ENCODE measurements at places on chromosomes 1 and 21.

DNA sequence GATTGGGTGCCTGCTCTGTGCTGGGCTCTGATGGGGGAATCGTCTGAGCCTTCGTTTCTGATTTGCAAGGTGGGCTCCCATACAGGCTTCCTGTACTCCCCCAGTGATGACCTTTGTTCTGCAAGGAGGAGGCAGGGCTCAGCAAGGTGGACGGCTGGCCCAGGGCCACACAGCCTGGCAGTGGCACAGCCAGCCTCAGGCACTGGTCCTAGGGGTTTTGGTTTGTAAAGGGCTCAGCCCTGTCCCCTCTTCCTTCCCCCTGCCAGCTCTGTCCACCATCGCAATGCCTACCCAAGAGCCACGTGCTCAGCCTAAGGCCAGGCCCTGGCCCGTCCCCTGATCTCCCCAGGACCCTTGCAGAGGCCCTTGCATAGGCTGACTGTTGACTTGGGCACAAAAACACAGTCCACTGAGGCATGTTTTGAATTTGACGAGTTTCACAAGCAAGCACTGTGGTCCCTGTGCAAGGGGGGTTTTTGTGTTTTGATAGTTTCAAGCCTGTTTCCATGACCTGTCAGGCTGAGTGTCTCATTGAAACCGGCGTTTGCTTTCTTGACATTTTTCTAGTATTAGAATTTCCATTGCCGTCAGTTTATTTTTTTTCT lies 39.5 kb upstream of the TNFRSF1B start:
- DNase-seq: no peak

GRCh38 chr1:36889478-36890226 lies 144.7 kb downstream of the GRIK3 start:
- DNase-seq: no peak

DNA sequence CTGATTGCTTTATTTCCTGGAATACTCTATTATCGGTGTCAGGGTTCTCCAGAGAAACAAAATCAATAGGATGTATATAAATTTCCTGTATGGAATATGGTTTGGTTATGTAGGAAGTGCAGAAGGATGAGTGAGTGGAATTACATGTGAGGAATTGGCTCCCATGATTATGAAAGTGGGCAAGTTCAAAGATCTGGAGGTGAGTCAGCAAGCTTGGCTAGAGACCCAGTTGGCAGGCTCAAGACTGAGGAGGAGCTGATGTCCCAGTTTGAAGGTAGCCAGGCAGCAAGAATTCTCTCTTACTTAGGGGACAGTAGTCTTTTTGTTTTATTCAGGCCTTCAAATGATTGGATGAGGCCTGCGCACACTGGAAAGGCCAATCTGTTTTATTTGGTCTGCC lies 57.5 kb downstream of the MAP3K7CL start:
- DNase-seq: peak; percentile 40

DNA sequence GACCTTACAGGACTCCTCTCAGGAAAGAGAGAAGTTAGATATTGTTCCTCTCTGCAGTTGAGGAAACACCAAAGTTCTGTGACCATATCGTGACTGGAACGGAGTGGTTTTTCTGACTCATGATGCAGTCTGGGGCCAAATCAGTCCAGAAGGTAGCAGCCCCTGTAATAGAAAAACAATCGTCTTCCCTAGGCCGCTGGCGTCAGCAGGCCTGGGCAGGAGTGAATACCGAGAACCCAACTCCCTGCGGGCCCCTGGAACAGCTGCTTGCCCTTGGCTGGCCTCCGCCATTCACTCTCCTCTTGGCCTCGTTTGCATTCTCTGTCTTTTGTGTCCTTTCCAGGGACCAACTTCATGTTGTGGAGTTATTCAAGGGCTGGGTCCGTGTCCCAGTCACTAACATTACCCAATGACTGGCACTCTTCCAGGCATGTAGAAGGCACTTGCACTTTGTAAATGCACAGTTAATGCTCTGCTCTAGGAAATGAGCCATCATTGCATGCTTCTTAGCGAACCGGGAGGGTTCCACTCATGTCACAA lies 10.9 kb upstream of the CD101 start:
- DNase-seq: no peak

- DNase-seq: no peak
These were observed 35.1 kb downstream of the GPA33 start for GRCh38 chr1:167054946-167055630.

DNA sequence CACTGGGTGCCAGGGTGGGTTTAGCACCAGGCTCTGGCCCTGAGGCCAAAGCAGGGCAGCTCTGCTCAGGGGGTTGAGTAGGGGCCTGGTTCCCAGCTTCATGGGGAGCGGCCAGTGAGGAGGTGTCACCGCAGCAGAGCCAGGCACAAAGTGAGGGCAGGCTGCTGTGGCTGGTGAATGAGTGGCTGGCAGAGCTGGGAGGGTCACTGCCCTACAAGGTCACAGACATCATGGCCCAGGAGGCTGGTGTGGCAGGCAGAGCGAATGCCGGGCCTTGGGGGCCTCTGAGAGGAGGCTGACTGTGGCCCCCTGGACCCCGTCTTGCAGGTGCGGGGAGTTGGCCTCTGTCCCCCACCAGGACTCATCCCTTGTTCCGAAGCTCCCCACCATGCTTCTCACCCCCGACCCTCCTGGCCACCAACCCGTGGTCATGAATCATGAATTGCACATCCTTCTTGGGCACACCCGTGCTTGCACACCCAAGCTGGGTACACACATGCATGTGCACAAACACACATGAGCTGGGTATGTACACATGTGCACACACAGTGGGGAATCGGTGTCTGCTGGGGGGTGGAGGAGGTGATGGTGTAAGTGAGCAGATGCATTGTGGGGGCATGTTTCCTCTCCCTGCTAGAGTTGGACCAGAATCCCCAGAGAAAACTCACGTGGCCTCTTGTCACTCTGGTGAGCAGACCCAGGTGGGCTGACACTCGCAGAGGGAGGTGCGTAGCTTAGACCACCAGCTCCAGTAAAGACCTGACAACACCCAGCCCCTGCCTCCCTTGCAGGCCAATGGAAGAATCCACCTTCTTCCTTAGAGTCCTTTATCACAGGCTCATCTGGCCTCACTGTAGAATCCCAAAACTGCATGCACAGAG lies 4.8 kb upstream of the GNB1 start:
- no peak for DNase-seq

DNA sequence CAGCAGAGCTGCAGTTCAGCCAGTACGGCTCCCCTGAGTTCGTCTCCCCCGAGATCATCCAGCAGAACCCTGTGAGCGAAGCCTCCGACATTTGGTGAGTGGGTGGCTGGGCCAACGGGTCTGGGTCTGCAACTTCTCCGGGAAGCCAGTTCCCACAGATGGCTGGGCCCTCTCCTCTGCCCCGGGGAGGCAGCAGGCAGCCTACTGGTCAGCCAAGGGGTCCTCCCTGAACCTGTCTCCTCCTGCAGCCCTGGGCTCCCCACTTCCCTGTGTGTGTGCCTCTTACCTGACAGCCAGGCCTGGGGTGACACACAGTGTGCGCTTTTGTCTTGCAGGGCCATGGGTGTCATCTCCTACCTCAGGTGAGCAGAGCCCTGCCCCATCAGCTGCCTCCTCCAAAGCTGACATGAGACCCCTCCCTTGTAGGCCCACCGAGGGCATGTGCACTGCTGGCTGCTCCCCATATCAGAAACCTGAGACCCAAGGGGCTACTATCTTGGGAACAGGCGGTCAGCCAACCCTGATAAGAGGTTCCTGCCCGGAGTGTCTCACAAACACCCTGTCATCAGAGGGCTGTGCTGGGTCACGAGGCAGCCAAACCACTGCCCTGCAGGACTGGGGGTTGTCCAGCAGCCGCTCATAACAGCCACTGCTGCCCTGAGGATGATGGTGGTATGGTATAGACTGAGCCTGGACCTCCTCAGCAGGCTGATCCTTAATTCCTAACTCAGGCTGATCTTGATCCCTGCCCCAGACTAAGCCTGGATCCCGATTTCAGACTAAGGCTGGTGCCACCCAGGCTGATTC lies 37.6 kb downstream of the TRIM11 start:
- DNase-seq: no peak

DNA sequence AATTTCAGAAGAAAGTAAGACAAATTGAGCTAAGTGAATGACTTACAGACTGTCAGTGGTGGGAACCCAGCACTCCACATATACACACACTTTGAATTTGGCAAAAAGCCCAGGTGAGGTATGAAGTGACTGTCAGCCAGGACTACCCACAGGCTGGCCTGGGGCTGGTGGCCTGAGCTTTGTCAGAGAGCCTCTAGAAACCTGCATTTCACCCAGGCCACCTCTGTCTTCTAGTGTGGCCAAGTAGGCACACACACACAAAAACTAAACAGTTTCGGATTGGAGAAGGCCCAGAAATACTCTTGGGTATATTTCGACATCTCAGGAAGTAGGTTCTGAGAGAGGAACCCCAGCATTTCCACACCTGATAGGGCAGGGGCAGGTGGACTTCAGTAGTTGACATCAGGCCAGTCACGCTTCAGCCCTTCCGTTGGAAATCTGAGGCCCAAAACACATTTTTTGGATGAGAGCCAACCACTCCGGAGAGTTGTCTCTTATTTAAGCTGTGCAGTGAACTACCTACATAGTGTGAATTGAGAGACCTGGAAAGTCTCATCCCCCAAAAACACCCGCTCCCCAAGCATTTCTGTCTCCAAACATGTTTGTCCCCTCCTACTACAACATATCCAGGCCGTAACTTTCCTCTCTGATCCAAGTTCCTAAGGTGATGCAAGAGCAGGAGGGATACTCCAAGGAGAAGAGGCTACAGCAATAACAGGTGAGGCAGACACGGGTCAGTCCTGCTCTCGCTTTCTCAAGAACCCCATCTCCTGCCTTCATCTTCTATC lies 167.2 kb upstream of the PROX1 start:
- DNase-seq: no peak

GRCh38 chr1:18282851-18283600 lies 175.4 kb downstream of the IGSF21 start:
- no peak for DNase-seq

GRCh38 chr1:112083487-112083886 lies 94.0 kb upstream of the KCND3 start:
- no peak for DNase-seq

GRCh38 chr21:29521872-29522271 lies 223.2 kb downstream of the BACH1 start:
- DNase-seq: no peak

DNA sequence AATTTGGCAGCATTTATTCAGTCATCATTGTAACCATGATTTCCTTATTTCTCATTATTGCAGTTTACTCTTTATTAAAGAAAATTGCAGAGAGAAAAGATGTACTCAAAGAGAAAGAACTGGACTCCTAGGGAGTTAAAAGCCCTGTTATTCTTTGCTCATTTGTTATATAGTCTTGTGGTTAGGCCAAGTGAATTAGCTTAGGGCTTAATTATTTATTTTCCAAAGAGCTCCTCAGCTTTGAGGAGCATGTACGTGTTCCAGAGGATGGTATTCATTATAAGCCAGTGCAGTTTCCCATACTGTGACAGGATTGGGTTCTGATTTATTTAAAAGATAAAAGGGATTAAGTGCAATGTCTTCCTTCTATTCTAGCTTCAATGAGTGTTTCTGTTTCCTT lies 86.4 kb downstream of the GPR161 start:
- no peak for DNase-seq

DNA sequence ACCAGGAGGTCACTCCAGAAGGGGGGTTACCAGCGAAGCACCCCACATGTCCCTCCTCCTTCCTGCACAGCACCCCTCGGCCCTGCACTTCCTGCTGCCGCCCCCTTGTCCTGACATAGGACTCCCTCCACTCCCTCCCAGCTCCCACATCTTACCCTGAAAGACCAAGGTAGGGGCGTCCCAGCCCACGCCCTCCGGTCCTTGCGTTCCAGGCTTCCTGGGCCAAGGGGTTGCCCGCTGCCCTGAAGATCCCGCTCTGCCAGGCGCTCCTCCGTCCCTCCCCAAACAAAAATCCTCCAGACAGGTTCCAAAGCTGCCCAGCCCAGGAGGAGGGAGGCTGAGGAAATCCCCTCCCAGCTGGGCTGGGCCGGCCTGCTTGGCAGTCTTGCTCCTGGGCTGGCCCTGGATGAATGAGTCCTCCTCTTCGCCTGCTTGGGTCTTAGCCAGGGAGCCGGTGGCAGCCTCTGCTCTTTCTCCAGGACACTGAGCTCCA lies at the start of gene RHBDL2:
RHBDL2 (minus strand) TSS at position 304 of the 493 bp plus-strand sequence. CDS start 22,618 bp downstream, outside the sequence.
- peak; percentile 95 for DNase-seq

DNA sequence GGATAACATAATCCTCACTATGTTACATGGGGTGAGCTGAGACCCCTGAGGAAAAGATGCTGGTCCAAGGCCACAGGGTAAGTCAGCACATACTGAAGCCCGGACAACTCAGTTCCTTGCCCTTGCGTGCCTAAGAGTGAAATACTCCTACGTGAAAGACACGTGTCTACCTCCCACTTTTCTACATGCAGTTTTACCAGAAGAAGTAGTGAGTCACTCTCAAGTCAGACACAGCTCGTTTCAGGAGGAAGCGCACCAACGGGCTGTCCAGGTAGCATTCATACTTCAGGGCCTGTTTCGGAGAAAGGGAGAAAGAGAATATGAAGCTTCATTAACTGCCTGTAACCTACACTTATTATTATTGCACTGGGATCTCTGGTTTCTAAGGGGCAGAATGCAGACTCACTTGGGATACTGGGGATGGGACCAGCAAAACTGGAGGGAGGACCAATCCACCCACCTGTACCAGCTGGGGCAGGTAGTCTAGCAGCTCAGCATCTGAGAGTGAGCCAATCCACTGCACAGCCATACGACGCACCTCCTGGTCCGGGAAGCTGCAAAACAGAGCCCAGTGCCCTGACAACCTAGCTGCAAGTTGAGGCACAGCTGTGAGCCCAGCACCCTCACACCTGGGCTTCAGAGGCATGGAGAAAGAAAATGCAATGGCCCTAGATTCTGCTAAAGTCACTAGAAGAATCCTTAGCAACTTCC lies 32.4 kb upstream of the PPP1R15B start:
- DNase-seq: no peak

GRCh38 chr1:235429143-235429542 lies 61.9 kb downstream of the TBCE start:
- DNase-seq: no peak

- no peak for DNase-seq
These were observed 59.7 kb downstream of the FGGY start for GRCh38 chr1:59356627-59357026.

GRCh38 chr1:232788235-232788872 lies 16.9 kb upstream of the MAP10 start:
- DNase-seq: no peak

DNA sequence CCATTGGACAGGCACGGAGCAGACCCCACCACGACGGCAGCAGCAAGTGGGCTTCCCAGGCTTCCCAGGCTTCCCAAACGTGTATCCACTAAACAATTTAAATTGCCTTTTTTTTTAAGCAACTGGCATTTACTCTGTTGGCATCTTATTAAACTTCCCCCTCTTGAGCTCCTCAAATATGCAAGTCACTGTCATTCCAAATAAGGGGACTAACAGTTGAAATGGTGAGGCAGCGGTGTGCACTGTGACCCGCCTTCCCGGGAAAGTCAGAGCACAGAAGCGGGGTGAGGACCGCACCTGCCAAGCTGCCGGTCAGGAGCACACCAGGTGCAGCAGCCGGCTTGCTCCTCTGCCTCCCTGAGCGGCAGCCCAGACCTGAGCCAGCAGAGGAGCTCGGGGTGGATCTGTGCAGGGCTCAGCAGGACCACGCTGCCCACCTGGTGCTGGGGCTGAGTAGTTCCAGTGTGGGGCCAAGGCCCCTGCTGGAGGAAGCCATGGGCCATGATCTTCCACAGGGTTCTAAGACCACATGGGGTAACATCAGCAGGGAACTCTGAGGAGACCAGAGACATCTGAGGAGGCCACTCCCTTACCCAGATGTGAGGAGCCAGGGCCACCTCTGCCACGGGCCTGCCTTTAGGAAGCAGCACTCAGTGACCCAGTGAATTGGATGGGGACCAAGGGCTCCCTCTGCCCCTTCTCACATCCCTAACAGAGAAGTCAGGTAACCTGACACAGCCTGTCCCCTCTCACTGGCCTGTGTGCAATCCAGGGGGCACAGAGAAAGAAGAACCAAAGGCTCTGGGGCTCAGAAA lies 245.4 kb downstream of the NPHP4 start:
- DNase-seq: no peak

- no peak for DNase-seq
These were observed 34.8 kb upstream of the EPHA8 start for GRCh38 chr1:22528451-22528850.

Measured in H54 (cell line).